ENCODE measurements at places on chromosomes 5 and 9.

GRCh38 chr5:151079838-151080612 lies 809 bp downstream of the TNIP1 start:
- no peak for DNase-seq

GRCh38 chr5:127111112-127111511 lies 37.8 kb upstream of the C5orf63 start:
- DNase-seq: no peak

- DNase-seq: no peak
Observed at GRCh38 chr9:107119735-107120134, 163.3 kb upstream of the RAD23B start.

DNA sequence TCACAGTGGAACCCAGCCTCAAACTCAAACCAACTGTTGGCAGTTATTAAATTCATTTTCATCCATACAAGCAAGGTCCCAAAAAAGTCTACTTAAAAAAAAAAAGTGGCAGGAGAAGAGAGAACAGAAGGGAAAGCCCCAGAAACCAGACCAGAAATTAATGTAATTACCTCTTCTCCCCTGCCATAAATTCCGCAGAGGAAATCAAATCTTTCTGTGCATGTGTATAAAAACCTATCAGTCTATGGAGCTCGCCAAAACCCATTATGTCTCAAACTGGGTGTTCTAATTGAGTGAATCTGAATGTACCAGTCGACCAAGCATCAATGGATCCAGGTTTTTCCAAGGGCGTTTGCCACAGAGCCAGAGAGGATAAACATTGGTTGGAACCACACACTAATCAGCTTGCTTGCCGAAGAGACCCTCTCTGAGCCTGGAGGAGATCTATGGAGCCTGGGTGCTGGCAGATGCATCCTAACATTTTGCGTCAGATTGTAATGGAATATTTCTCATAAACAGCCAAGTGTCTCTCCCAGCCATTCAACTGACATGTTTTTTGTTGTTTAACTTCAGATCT lies 7.9 kb upstream of the HAND1 start:
- no peak for DNase-seq

- no peak for DNase-seq
Observed at GRCh38 chr9:135589596-135590485, 28.3 kb downstream of the PAEP start.

DNA sequence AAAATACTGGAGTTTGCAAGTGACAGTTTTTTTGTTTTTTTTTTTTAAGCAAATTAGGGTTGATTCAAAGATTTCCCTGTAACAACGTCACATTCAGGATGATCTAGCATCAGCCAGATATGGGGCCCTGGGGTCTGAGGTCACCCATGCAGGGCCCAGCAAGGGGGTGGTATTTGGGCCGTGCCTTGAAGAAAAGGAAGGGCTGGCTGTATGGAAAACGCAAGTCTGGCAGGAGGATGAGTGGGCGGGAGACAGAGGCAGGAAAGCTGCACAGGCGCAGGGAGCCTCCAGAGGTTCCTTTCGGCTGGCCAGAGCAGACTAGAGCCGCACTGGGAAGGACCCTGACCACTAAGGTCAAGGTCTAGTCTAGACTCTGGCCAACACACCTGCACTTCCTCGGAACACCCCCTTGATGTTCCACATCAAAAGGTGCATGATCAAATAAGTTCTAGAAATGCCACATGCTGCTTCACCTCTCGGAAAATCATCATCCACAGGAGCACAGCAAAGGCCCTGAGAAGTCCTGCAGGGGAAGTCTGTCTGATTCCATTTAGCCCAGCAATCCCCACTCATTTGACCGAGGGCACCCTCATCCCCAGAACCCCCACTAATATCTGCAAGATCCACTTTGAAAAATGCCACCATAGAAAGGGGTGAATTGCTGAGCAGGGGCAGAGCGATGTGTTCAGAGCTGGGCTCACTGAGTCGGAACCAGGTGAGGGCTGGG lies 21.1 kb upstream of the CPLX2 start:
- no peak for DNase-seq

DNA sequence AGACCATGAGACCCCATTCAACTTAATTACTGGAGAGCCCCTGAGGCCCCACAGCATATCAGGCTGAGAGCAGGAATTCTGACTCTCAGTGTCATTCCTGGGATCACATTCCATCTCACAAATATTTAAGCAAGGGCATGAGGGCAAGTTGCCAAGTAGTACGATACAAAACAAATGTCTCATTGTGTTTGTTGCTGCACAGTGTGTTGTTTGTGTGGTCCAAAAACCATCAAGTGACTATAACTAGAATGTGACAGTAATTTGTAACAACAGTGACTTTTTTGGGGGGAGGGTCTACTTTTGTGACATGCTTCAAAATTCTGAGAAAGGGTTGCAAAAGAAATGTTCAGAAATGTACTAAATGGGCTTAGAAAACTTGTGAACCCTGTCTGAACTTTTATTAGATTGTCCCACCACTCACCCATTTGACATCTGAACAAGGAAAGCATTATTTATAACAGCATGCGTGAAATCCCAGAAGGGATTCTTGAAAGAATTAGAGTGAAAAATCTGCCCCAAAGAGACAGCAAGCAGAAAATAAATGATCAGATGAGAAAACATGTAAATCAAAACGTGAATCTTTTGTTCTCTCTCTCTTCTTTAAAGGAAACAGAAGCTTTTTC lies 347.0 kb downstream of the NTRK2 start:
- DNase-seq: no peak

Measured in activated CD4-positive, alpha-beta T cell treated with anti-CD3 and anti-CD28 coated beads, Interleukin-2, amount 50 U/mL, for 4 hours (primary cell).